ENCODE measurements at places on chromosomes 6 and 20.
A peak's percentile ranks its signal among the peaks of the same experiment; 100 is the strongest.

GRCh38 chr6:44805238-44805846 is 417.8 kb downstream of the CDC5L start:
- DNase-seq: no peak

DNA sequence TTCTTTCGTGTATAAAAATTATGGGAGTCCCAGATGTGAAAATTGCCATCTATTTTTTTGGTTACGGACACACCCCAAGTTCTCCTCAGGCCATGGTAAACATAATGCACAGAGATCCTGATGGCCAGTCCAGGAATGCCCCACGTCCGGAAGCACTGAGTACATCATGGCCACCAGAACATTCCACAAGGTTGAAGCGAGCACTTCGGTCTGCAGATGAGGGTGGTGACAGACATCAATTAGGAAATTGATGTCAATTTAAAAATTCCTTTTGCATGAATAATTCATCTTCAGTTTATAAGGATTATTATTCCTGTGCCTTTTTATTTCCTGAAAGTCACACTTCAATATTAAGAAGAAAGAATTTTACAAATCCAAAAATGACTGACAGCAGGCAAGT is 13.2 kb upstream of the EXOC2 start:
- no peak for DNase-seq

DNA sequence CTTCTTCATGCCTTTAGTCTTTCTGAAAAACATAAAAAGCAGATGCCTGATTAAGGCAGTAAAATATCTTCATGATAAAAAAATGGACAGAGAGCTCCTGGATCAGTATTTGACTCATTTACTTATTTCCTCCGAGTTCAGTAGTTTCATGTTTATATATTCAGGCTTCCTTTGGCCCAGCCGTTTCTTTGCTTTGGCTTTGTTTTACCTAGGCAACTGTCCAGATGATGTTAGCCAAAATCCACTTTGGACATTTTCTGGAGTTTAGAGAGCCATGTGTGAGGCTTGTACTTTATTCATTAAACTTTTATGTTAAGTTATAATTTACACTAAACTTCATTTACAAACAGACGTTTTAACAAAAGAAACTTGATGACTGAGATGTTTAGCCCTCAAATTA is 307.1 kb upstream of the RSPO3 start:
- DNase-seq: no peak

DNA sequence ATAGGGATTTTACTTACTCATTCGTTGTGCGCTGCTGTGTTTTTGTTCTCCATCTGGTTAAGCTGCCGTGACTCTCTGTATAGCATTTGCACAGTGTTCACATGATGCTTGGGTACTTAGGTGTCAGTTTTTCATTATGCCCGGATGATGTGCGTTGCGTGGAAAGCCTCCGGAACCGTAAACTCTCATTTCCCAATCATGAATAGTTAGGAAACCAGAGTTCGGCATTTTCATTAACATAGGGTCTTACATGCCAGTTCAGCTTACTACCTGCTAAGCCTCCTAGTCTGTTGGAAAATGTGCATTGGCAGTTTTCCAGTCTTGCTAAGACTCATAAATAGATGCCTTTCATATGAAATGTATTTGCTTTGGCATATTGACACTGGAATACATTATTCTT is 483.4 kb upstream of the FLRT3 start:
- no peak for DNase-seq

DNA sequence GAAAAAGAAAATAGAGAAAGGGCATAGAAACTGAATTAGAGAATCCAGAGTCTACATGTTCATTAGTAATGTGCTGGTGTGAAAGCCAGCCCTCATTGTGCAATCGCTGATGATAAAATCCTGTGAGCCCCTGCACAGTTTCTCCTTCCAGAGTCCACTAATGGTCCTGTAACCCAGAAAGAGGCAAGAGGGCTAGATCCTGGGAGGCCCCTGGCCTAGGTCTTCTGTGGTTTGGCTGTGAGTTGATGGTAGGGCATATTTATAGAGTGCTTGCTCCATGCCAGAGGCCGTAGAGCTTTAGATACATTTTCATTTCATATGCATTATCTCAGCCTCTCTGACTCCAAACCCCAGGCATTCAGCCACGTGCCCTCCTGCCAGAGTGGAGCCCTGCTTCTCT is 94.9 kb upstream of the MTHFD1L start:
- no peak for DNase-seq

GRCh38 chr20:62776692-62777527 is 19.4 kb upstream of the MRGBP start:
- DNase-seq: peak; percentile 45

DNA sequence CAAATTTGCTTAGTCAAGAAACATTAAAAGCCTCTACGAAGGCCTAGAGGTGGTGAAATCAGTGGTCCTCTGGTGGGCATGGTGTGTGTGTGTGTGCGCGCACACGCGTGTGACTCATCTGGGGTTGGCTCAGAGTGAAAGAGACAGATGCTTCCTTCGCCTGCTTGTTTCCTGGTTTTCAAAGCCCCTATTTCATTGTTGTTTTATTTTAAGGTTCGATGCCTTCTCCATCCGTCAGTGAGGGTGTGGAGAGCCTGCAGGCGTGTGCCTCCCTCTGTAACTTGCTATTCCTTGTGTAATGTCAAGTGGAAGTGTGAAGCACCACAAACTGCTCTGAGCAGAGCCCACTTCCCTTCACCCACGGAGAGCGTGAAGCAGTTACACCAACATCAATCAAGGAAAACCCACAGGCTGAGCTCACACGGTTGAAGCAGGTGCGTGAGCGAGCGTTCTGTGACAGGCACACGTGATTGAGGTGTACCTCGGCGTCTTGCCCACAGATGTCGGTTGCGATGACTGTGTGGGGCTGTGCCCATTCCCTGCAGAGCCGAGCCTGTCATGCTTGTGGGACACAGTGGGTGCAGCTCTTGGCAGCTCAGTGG is 233.9 kb downstream of the PRL start:
- peak; percentile 3 for DNase-seq

- no peak for DNase-seq
Observed at GRCh38 chr6:135622081-135622480, 124.5 kb upstream of the AHI1 start.

DNA sequence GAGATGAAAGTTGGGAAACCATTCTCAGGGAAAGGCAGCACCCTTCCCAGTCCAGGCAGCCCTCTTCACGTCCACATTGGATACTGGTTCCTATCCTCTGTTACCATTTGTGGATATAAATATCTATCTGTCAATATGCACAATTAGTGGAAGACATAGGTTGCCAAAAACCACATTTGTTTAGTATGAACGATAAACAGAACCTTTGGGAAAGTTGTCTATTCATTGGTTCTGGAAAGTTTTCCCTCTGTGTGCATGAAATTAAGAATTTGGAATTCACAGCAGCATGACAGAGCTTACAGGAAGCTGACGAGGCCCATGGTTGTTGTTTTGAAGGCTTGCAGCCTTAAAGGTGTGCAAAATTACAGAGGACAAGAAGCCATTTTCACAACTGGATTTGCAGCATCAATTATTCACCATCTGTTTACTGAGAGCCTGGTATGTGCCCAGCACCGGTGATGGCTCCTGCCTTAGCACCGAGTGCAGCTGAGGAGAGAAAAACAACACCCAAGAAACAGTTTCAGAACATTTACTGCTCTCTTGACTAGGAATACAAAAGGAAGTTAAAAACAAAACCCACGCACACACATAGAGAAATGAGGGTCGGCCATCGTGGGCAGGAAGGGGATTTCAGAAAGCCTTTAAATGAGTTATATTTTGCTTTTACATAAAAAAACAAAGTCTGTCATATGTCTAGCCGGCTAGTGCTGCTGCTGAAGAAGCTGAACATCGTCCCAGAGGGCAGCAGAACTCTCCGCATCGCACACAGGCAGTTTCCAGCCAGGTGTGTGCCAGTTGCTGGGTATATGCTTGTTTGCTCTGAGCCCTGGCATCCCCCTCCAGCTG is 319.6 kb downstream of the FARS2 start:
- DNase-seq: no peak

DNA sequence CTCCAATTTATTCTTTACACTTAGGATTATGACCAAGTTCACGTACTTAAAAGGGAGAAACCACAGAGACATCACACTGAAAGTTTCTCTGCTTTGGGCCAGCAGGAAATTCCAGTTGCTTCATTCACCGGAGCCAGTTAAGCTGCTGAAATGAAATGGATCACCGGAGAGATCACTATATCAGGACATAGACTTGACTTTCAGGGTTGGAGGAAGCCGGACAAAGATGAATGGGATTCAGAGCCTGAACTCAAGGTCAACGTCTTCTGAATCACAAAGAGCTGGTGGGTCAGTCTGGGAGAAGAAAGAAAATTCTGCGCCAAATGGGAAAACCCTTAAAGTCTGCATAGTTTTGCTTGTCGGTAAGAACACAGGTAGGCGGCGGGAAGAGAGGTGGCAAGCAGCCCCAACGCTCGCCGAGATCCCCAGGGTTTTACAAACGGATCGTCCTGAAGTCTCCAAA is 81.9 kb upstream of the CCDC28A start:
- DNase-seq: no peak

GRCh38 chr6:70738028-70738427 is 70.3 kb downstream of the SMAP1 start:
- DNase-seq: no peak

- peak; percentile 42 for DNase-seq
Observed at GRCh38 chr20:43751167-43752050, 24.6 kb upstream of the GTSF1L start.

DNA sequence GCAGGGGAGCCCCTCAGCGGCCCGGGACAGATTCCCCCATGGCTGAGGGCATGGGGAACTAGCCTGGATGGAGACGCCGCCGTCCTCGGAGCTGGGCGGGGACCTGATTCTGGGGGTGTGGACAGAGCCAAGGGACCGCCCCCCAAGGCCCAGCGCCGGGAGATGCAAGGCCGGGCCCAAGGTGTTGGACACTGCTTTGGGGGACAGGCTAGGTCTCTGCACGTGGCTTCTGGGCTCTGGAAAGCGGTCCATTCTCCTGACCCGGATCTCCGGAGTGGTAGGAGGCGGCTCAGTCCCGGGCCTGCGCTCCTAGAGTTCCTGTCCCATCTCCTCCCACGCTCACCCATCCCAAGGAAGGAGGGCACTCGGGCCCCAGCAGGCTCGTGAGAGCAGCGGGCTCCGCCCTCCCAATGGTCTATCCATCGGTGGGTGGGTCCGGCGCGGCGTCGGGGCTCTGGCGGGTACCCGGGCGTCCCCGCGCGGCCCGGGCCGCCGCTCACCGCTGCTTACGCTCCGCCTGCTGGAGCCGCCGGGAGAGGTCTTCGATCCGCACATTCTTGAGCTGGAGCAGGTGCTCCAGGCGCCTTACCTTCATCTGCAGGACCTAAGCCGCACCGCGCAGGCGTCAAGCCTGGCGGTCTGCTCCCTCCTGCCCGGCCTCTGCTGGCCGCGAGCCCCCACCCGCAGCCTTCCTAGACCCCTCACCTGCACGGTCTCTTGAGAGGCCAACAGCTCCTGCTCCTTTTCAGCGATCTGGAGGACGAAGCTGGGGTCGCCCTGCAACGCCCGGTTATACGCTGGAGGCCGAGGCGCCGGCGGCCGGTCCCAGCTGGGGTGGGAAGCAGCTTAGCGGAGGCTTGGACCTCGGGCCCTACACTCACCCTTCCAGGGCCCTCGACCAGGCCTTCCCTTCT is 3.3 kb downstream of the SPEF1 start:
- DNase-seq: no peak

DNA sequence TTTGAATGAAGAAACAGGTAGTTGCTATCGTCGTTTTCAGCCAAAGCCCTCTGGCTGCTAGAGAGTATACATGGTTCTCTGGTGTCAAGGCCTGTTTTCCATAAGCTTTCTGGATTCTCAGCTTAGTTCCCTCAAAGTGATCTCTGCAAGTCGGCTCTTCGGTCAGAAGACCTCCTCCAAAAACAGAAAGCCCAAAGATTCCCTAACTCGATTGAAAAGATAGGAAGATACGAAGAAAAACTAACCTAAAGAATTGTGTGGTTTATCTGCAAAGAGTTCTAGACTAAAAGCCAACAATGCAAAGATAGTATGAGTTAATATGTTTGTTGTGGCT is 545 bp upstream of the ASCC3 start:
- no peak for DNase-seq

DNA sequence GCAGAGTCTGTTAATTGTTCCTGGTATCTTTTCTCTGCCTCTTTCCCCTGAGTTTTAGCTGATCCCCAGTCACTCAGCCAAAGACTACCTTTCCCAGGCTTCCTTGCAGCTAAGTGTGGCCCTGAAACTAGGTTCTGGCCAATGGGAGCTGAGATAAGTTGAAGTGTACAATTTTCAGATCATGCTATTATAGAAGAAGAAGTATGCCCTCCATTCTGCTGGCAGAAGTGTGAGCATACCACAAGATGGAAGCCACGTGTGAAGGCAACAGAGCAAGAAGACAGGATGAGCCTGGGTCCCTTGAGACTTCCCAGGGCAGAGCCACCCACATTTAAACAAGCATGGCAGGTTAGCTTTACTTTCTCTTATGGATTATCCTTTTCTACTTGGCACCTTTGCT is 273.2 kb downstream of the HIVEP2 start:
- no peak for DNase-seq

DNA sequence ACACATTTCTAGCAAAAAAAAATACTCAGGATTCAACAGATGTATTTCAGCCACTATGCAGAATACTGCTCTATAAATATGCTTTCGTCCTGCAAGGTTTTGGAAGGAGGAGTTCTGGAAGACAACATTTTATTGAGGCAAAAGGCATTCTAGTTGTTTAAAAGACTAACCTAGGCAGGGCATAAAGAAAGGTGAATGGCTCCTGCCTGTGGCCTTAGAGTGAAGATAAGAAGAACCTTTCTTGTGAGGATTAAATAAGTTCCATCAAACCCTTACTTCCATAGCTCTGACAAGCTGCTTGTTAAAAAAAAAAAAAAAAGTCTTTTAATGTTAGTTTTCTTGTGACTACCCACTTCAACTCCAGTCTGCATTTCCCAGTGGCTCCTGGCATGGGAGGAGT is 139.8 kb downstream of the ADGRB3 start:
- DNase-seq: no peak

DNA sequence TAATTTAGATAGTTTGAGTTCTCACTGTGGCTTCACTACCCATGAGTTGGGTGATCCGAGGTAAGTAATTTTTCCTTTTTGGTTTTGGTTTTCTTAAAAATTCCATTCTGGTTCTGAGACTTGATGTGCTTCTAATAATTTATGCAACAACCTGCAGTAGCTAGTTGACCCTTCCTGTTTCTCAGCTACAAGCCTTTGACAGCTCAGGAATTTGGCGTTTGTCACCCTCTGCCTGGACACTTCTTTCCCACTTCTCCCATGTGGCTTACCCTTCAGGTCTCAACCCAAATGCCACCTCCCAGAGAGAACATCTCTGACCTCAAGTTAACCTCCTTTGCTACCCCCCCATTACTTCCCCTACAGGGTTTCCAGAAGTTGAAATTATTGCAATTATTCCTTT is 49.7 kb upstream of the TSHZ2 start:
- DNase-seq: no peak

- DNase-seq: no peak
Observed at GRCh38 chr6:139439349-139439748, 64.9 kb upstream of the CITED2 start.
